ENCODE measurements at places on chromosomes 12 and 14.

DNA sequence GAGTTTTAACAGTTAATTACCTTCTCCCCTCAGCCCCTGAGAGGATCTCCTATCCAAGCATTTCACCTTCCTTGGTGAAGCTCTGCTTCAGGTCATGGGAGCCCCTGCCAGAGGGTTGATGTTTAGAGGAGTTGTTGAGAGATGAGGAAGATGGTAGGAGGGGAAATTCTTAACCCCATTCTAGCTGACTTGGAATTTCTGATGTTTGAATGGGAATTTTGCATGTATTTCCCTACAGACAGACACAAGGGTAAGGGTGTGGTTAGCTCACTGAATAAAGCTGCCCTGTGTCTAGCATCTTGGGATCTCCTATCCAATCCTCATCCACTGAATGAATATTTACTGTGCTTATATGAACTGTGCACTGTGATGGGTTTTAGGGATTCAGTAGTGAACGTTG lies 7.1 kb upstream of the BHLHE41 start:
- DNase-seq: no peak

GRCh38 chr12:31506515-31507306 lies 84.2 kb downstream of the DENND5B start:
- no peak for DNase-seq

DNA sequence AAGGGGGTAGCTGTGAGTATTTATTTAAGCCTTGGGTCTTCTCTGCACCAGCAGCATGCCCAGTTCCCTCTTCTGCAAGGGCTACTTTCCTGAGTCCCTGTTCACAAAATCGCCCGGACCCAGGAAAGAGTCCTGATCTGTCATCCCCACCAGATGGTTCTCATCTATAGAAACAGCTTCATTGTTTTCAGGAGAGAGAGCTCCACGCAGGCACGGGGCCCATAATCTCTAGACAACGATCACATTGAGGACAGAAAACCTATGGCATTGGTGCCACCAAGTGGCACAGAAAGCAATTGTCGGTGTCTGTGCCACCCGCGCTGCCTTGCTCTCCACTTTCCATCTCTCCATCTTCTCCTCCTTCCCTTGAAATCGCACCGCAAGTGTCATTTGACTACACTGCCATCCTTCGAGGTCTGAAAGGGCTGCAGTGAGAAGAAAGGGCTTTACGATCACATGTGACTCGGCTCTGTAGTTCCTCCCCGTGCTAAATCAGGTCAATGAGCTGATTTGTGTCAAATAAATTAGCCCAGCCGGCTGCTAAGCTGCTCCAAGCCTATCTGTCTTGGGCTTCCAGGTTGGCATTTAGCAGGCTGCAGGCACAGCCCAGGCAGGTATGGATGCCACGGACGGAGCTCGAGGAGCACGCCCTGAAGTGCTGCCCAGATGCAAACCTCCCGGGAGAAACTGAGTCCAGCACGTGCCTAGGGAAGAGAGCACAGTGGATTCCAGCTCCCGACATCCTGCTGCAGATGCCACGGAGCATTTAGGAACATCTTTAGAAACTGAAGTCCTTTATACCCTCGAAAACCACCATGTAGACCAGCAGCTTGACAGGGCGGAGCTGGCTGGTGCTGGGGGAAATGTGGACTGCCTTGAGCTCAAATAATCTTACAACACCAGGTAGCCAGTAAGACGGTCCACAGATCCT lies 28.8 kb downstream of the SPRING1 start:
- peak; percentile 63 for DNase-seq

DNA sequence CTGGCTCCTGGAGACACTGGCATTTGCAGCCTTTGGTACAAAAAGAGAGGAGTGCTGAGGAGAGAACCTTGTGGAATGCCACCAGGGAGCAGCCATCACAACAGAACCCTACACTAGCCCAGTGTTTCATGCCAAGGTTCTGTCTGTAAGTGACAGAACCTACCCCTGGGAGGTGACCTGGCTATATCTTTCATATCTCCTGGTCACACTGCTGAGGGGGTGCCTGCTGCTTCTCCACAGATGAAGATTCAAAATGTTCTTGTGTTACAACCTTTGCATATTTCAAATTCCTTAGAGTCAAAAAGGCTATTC lies 12.7 kb upstream of the EIF4B start:
- no peak for DNase-seq

DNA sequence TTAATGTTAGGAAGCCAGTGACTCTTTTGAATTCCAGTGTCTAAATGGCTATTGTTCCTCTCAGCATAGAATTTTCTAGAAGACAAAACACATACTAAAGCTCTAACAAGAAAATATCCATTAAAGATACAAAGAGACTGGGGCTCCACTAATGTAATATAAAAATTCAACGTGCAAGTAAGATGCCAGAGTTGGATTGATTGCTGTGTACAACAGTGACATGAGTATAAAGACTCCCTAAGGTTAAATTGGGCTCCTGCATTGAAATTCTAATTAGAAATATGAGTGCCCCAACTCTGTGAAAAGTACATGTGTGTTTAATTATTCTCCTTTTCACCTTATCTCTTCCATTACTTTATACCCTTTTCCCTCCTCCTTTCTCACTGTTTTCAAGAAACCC lies 253.6 kb upstream of the G2E3 start:
- DNase-seq: no peak

DNA sequence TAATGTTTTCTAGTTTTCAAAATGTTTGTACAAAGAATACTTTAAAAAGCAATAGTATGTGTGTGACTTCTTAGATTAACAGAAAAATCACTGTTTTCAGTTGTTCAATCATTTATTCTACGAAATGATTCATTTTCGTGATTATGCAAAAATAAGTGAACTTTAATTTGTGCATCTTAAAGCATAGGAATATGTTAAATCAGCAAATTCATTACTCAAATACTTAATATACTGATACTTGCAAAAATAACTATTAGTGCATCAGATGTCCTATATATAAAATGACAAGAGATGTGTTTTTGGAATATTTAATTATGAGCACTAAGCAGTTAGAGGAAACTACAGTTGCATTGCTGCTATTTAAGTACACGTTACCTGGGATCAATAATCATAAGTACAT lies 11.0 kb downstream of the SOX5 start:
- DNase-seq: no peak

DNA sequence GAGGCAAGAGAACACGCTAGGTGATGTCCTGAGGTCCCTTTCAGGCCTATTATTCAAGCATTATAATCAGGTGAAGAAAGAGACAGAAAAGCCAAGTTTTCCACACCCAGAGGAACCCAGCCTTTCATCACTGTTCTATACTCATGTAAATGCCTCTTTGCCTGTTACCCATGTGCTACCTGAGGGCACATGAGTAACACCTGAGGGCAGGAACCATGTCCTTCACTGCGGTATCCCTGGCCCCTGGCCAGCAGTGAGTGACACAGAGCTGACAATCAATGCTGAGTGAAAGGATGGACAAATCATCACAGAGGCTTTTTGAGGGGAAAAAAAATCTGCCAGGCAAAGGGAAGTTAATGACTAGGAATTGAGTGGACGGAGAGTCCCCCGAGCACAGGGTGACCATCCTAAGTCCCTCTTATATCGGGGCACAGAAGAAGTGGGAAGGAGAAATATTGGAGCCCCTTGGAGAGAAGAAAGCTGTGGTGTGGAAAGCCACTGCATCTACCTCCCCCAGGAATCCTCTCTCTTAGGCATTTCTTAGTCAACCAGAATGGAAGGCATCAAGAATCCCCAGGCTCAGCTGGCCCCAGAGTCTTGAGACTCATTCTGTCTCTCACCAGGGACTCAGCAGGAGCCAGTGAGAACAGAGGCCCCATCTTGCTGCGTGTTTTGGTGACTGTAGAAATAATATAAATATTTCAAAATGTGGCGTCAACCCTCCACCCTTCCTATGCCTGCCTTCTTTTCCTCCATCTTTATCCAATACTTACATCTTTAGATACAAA lies 212.9 kb downstream of the DPF3 start:
- no peak for DNase-seq

- DNase-seq: no peak
Measured at GRCh38 chr12:66160704-66161103, 9.1 kb downstream of the TMBIM4 start.

Data from prostate gland (tissue), 2 donors.